ENCODE measurements at places on chromosomes 13 and 19. TPM values are rescaled to one million over a fixed set of nuclear protein-coding genes. Genes with fewer than 3 reads are reported as not detected.

DNA sequence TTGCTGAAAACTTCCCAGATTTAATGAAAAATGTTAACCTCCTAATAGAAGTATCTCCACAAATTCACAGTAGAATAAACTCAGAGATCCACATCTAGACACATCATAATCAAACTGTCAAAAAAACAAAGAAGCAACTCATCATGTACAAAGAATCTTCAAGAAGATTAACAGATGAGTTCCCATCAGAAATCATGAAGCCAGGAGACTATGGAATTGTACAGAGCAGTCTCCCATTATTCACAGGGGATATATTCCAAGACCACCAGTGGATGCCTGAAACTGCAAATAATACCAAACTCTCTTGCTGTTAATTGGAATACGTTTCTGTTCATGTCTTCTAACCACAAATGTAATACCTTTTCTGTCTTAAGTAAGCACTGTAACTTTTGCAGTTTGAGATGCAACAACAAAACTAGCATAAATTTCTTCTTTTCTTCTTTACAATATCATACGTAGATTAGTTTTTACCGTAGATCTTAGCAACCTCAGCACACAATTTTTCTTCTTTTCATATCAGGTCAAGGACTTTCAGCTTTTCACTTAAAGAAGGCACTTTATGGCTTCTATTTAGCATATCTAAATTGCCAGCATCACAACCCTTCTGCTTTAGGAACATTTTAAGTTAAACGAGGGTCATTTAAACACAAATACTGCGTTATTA is 70.3 kb upstream of the MIR17HG start:
- DNase-seq, result no peak
- H3K27ac ChIP-seq, result no peak overlapping the region
- H3K4me1 ChIP-seq, result no peaks in the 10 kb centered on the region
- H3K36me3 ChIP-seq, result no peaks in the 10 kb centered on the region
- no peak overlapping the region for H3K4me3 ChIP-seq

DNA sequence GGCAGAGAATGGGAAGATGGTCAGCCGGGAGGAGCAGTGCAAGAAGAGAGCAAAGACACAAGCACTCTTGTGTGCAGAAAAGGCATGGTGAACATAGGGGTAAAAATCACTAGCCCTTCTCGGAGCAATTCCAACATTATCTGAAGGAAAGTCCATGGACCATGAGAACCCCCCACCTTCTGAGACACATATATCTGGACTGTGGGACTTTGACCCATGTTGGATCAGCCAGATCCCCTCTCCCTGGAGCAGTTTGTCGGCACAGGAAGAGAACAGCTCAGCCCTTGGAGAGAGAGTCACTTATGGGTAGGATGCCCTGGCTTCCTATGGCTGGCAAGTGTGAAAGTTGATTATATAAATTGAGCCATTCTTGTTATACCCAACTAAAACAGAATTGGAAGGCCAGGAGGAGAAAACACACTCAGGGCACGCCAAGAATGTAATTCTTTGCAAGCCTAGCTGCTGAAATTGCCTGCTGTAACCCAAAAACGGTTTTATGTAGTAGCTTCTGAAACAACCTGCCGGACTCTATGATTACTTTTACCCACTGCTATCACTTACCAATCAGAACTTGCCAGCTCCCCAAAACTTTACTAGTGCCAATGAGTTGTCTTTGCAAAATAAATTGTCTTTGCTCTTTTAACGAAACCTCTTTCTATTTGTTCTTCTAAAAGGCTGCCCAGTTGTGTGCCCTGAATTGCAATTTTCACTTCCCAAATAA is 62.8 kb upstream of the ZNF599 start:
- peaks cover 2% of the 10 kb centered on the region for H3K4me1 ChIP-seq
- H3K36me3 ChIP-seq, result no peaks in the 10 kb centered on the region
- no peak overlapping the region for H3K4me3 ChIP-seq
- H3K27me3 ChIP-seq, result peaks cover 6% of the 10 kb centered on the region
- no peak for DNase-seq
- no peak overlapping the region for H3K27ac ChIP-seq

SLITRK1 gene
- total RNA-seq, result not detected

DNA sequence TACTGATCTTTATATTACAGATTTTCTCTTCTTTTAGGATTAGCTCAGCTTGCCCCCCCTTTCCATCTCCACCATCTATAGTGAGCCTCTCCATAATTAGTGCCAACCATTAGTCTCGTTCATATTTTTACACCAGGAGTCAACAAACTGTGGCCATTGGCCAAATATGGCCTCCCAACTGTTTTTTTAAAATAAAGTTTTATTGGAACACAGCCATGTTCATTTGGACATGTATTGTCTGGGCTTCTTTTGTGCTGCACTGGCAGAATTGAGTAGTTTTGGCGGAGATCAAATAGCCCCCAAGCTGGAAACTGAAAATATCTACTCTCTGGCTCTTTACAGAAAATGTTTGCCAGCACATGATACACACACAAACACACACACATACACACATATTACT is 18.4 kb downstream of the ZNF175 start:
- DNase-seq, result no peak
- no peak overlapping the region for H3K4me3 ChIP-seq
- no peaks in the 10 kb centered on the region for H3K4me1 ChIP-seq

GRCh38 chr13:75356421-75356820 is 125.5 kb downstream of the TBC1D4 start:
- no peak overlapping the region for H3K4me3 ChIP-seq
- H3K36me3 ChIP-seq, result peaks cover 2% of the 10 kb centered on the region
- H3K27ac ChIP-seq, result peak overlapping the region; percentile 67
- DNase-seq, result no peak
- H3K27me3 ChIP-seq, result no peaks in the 10 kb centered on the region
- H3K4me1 ChIP-seq, result peaks cover 77% of the 10 kb centered on the region

ZNF331 gene
- 25.0 TPM for total RNA-seq

- H3K27me3 ChIP-seq, result no peaks in the 10 kb centered on the region
- no peaks in the 10 kb centered on the region for H3K4me1 ChIP-seq
- no peaks in the 10 kb centered on the region for H3K36me3 ChIP-seq
- no peak overlapping the region for H3K4me3 ChIP-seq
Observed at GRCh38 chr13:85619321-85619720, 179.9 kb downstream of the SLITRK6 start.

GRCh38 chr19:38216785-38217641 is 7.0 kb downstream of the DPF1 start:
- H3K27me3 ChIP-seq, result no peaks in the 10 kb centered on the region
- no peaks in the 10 kb centered on the region for H3K36me3 ChIP-seq
- H3K4me1 ChIP-seq, result peaks cover 12% of the 10 kb centered on the region
- H3K4me3 ChIP-seq, result no peak overlapping the region

GRCh38 chr19:10407096-10407495 is 3.8 kb upstream of the CDC37 start:
- peaks cover 32% of the 10 kb centered on the region for H3K4me1 ChIP-seq
- H3K4me3 ChIP-seq, result no peak overlapping the region
- DNase-seq, result peak; percentile 58
- peaks cover 4% of the 10 kb centered on the region for H3K27me3 ChIP-seq

DNA sequence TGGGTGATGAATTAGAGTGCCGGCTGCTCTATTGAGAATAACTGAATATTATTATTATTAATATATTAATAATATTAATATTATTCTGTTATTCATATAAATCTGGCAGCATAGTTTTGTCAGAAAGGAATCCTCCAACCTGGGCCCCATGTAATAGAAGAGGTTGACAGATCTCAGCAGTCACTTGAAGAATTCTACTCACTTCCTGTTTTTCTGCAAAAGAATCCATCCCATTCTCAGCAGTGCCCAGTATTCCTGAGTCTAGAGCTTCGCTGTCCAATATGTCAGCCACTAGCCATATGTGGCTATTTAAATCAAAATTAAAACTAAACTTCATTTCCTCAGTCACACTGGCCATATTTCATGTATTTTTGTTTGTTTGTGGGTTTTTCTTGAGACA is 72.4 kb upstream of the USPL1 start:
- no peak overlapping the region for H3K27ac ChIP-seq
- DNase-seq, result no peak
- H3K4me3 ChIP-seq, result no peak overlapping the region
- H3K27me3 ChIP-seq, result peaks cover 4% of the 10 kb centered on the region

GRCh38 chr19:1699998-1700732 is 47.8 kb upstream of the TCF3 start:
- DNase-seq, result peak; percentile 71
- H3K27ac ChIP-seq, result no peak overlapping the region
- no peaks in the 10 kb centered on the region for H3K4me1 ChIP-seq
- H3K36me3 ChIP-seq, result no peaks in the 10 kb centered on the region

DNA sequence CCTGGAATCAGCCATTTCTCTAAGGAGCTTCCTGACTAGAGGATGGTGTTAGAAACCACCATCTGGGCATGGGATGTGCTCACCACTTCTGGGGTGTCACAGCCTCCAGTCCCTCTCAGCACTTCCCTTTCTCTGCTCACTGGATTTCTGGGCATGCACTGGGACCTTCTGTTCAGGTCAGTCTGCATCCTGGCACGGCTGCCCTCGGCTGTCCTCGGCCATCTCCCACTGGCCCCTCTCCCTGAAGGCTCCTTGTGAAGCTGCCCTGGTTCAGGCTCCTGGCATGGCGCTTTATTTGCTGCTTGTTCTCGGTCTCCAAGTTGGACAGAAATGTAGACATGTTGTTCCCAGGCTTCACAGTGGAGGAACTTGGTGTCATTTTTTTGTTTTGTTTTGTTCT is 60.0 kb downstream of the TEX29 start:
- H3K27ac ChIP-seq, result no peak overlapping the region
- DNase-seq, result no peak
- H3K27me3 ChIP-seq, result no peaks in the 10 kb centered on the region
- no peak overlapping the region for H3K4me3 ChIP-seq
- no peaks in the 10 kb centered on the region for H3K36me3 ChIP-seq

CDX2 gene
- total RNA-seq, result not detected

GRCh38 chr19:11088506-11089253 is 583 bp upstream of the LDLR start:
- peak; percentile 77 for DNase-seq
- H3K27me3 ChIP-seq, result no peaks in the 10 kb centered on the region
- peak overlapping the region; percentile 88 for H3K4me3 ChIP-seq
- H3K27ac ChIP-seq, result peak overlapping the region; percentile 92

GRCh38 chr19:48539503-48540096 is 12.4 kb upstream of the SULT2B1 start:
- H3K4me1 ChIP-seq, result peaks cover 4% of the 10 kb centered on the region
- no peak overlapping the region for H3K4me3 ChIP-seq
- no peaks in the 10 kb centered on the region for H3K27me3 ChIP-seq
- H3K27ac ChIP-seq, result no peak overlapping the region
- no peaks in the 10 kb centered on the region for H3K36me3 ChIP-seq

DNA sequence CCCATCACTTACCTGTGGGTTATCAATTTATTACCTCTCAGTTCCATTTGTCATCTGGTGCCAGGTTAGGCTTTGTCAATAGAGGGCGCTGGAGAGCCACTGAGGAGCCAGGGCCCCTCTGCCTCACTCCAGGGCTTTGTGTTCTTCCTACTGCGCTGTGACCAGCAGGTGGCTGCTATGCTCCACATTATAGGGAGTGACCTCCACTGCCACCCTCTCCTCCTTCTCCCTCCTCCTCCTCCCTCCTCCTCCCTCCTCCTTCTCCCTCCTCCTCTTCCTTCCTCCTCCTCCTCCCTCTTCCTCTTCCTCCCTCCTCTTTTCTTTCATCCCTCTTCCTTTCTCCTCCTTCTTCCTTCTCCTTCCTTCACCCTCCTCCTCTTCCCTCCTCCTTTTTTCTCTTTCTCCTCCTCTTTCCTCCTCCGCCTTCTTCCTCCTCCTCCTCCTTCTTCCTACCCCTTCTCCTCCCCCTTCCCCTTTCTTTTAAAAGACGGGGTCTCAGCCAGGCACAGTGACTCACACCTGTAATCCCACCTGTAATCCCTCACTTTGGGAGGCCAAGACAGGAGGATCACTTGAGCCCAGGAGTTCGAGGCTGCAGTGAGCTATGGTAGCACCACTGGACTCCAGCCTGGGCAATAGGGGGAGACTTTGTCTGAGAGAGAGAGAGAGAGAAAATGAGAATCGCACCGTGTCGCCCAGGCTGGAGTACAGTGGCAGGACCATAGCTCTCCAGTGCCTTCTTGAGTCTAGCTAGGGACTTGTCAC is 10.3 kb upstream of the ZBTB32 start:
- no peaks in the 10 kb centered on the region for H3K36me3 ChIP-seq
- DNase-seq, result peak; percentile 97
- H3K27me3 ChIP-seq, result no peaks in the 10 kb centered on the region
- no peaks in the 10 kb centered on the region for H3K4me1 ChIP-seq
- H3K27ac ChIP-seq, result no peak overlapping the region

- peak; percentile 67 for DNase-seq
- no peaks in the 10 kb centered on the region for H3K36me3 ChIP-seq
- no peak overlapping the region for H3K27ac ChIP-seq
- no peaks in the 10 kb centered on the region for H3K27me3 ChIP-seq
- no peaks in the 10 kb centered on the region for H3K4me1 ChIP-seq
- no peak overlapping the region for H3K4me3 ChIP-seq
Observed at GRCh38 chr19:14544047-14544446, 14.7 kb downstream of the TECR start.

DNA sequence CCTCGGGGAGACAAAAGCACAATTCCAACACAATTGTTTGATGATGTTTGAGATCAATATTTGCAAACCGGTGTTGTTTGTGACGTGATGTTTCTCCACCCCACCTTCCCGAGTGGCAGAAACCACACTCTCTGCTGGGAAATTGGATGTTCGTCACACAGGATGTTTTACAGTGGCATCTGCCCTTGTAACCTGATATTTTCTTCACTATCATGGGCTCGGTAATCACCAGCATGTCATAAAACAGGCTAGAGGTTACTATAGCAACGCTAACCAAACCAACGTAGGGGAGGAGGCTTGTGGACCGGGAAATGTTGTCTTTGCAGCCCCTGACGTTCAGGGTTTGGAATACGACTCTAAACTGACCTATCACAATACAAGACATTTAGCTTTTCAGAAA is 454.5 kb downstream of the IRS2 start:
- no peak for DNase-seq
- no peaks in the 10 kb centered on the region for H3K36me3 ChIP-seq

DNA sequence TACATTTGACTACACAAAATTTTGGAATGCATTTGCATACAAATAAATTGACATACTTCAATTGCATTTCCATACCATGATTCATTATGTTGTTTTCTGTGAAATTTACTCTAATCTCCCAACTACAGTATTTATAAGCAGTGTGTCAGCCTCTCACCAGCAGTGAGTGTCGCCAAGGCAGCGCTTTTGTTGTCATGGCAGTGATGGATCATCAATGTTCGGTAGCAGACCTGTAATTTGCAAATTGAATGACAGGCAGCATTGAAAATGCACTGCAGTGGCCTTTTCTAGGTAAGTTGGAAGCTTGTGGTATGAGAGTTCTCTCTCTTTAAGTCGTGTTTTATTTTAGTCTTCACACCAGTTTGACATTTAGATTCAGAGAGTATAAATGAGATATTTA is 534.1 kb downstream of the PCDH17 start:
- H3K36me3 ChIP-seq, result no peaks in the 10 kb centered on the region
- H3K27ac ChIP-seq, result no peak overlapping the region
- no peak for DNase-seq
- no peaks in the 10 kb centered on the region for H3K27me3 ChIP-seq
- H3K4me3 ChIP-seq, result no peak overlapping the region

All from osteoblast (primary cell).